ENCODE measurements at places on chromosomes 3 and 15.

DNA sequence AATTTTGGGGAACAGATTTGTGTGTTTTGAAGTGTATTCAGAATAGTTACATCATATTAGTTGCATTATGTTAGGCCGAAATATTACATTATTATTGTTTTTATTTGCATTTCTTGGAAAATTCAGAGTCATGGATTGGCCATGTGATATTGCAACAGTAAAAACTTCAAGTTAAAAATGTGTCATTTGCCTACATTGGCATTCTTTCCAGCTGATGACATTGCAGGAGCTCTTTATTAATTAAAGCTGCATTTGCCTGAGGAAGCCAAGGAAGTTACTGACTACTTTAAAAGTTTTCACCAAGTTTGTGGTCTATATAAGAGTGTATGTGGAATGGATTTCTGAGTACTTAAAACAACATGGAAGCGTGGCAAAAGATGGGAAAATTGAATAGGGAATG, 726.4 kb upstream of the SGO1 start:
- DNase-seq: no peak

GRCh38 chr3:9715764-9716437, 12.3 kb downstream of the CPNE9 start:
- peak; percentile 38 for DNase-seq

DNA sequence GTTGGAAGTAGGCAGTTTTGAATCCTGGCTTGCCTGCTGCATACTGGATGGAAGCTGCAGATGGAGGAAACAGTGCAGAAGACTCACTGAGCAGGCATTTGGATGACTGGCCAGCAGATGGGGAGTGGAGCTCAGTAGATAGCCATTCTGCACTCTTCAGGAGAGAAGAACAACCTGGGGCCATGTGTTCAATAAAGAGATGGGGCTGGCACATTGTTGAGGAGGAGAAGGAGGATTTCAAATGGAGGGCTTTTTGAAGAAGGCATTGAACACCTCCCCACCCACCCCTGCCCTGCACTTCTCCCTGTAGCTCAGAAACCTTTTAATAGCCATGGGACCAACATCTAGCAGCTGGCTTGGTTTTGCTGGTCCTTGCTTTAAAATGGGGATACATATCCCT, 109.8 kb downstream of the CACNA1D start:
- no peak for DNase-seq

- DNase-seq: no peak
Observed at GRCh38 chr15:101549647-101550046, 60.1 kb upstream of the PCSK6 start.

DNA sequence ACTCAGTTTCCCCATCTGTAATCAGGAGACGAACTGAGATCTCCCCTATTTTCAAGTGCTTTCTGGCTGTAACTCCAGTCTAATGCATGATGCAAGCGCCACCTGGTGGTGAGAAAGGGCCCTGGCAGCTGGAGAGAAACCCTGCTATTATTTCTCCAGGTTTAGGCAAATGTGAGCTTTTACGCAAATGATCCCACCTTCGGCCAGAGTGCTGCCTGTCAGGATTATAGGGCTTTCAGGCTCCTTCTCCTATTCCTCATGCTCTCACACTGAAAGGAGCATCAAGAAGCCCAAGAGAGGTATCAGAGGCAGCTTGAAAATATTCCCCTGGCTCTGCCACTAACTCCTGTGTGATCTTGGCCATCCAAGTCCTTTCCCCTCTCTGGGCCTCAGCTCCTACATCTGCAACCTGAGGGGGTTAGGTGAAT, 93.9 kb upstream of the RASGRF1 start:
- DNase-seq: peak; percentile 74
